ENCODE measurements at places on chromosomes 7 and 10. TPM values are rescaled to one million over a fixed set of nuclear protein-coding genes. Genes with fewer than 3 reads are reported as not detected.

CPA2 gene
- total RNA-seq: not detected

NKX2-3 gene
- not detected for total RNA-seq

PTPRZ1 gene
- 2.7 TPM for total RNA-seq

GTPBP4 gene
- 19.6 TPM for total RNA-seq

GIMAP7 gene
- not detected for total RNA-seq

PKD2L1 gene
- total RNA-seq: not detected

PFKP gene
- 60.7 TPM for total RNA-seq

MOGAT3 gene
- not detected for total RNA-seq

EIF5AL1 gene
- total RNA-seq: 0.34 TPM

MAGI2 gene
- 6.3 TPM for total RNA-seq

PDSS1 gene
- 6.2 TPM for total RNA-seq

Data from pericardium fibroblast (primary cell).